Stimulated activated CD8-positive, alpha-beta memory T cell treated with anti-CD3 and anti-CD28 coated beads, Interleukin-7, amount 100 ng/mL, for 1 hour (primary cell): ENCODE measurements at places on chromosomes 11 and 22.

DNA sequence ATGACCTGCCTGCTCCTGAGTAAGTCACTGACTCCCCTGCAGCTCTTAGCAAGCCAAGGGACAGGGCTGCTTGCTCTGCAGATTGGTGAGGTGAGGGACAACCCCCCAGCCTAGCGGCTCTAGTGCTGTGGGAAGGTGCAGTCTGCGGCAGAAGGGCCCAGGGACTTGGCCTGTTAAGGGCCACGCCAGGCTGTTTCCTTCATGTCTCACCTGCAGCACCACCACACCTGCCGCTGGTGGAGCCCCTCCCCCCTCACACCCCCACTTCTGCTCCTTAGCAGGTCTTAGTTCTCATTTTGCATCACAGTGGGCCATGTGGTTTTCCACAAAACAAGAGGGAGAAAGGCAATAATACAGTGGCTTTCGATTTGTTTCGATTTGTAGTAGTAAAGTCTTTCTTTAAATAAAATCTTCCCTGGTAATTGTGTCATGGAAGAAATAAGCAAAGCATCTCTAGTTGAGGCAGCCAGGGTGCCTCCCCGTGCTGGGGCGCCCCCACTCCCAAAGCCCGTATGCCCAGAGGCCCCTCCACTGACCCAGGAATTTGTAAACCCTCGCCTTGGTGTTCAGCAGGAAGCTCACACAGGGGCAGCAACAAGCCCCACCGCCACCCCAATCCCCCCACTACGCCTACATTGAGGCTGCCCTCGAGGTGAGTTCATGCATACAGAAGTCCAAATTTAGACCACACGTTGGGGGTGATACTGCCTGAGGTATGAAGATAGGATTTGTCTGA lies 86.5 kb upstream of the CLDN5 start:
- no peak for DNase-seq

DNA sequence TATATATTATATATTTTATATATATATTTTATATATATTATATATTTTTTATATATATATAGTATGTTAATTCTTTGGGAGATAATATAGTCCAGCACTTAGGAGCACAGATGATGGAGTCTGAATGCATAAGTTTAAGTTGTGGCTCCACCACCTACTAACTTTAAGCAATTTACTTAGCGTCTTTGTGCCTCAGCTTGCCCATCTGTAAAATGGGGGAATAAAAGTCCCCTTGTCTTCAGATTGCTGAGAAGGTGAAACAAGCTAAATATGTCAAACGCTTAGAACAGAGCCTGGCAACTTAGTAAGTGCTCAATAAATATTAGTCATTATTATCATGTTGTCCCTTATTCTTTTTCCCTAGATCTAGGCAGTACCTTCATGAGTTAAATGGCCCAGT lies 27.5 kb downstream of the DSCAML1 start:
- no peak for DNase-seq

DNA sequence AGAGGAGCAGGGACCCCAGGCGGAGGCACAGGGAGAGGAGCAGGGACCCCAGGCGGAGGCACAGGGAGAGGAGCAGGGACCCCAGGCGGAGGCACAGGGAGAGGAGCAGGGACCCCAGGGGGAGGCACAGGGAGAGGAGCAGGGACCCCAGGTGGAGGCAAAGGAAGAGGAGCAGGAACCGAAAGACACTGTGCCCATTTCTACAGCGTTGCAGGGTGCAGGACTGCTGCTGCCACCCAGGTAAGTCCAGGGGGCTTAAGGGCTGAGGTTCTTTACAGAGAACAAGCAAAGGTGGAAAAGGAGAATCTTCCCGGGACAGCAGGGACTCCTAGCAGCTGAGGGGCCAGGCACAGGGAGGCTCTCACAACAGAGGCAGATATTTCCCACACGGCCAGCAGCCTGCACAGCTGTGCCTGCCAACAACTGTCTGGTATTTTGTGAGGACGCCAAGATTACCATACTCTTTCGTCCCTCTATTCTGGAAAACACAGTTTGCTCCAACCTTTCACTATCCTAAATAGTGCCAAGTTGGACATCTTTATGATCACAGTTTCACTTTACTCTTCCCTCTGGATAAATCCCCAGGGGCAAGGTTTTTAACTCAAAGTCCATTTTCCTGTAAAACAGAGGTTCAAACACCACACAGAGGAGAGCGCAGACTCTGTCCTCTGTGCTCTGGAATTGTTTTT lies 39.4 kb downstream of the SHANK2 start:
- no peak for DNase-seq

- no peak for DNase-seq
Observed at GRCh38 chr11:67366961-67367760, 6.2 kb downstream of the CLCF1 start.

- DNase-seq, result no peak
Observed at GRCh38 chr22:29315286-29316140, at the start of gene RASL10A. TSS of gene RASL10A (minus strand) at chr22:29315697. CDS start at chr22:29315246, 451 bp downstream.

GRCh38 chr11:17898071-17898470 lies 114.8 kb downstream of the SERGEF start:
- DNase-seq, result no peak

DNA sequence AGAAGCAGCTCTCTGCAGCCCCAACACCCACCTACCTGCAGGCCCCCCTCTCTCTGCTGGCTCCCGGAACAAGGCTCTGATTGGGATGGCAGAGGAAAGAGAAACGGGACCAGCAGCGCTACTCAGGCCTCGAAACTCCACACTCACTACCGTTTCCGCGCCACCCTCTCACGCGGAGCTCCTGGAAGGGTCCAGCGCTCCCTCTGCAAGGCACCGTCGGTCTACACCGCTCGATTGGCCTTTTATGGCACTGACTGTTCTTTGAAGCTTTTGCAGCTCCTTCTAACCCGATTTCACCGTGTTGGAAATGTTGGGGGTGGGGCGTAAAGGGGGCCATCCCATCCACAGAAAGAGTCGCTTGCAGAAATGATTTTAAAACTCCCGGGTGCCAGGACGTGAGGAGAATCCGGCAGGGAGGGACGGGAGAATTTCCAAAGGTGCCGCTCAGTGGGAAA lies 323 bp upstream of the PANX1 start:
- DNase-seq, result peak; percentile 17

GRCh38 chr11:82858133-82858532 lies 42.1 kb downstream of the PRCP start:
- no peak for DNase-seq

DNA sequence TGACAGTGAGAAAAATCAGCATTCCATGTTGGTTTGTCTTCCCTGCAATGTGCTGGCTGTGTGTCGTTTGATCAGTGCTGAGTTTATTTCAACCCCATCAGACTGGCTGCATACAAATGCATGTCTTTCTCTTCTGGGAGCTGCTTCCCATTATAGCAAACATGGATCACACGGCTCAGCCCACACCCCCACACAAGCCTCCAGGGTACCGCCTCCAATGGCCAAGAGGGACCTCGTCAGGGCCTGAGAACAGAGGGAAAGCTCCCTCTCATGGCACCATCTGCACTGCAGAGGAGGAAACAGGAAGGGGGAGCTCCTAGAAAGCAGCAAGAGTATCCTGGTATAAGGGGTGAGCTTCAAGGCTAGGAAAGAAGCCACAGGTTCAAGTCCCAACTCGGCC lies 214.2 kb downstream of the LARGE1 start:
- no peak for DNase-seq

DNA sequence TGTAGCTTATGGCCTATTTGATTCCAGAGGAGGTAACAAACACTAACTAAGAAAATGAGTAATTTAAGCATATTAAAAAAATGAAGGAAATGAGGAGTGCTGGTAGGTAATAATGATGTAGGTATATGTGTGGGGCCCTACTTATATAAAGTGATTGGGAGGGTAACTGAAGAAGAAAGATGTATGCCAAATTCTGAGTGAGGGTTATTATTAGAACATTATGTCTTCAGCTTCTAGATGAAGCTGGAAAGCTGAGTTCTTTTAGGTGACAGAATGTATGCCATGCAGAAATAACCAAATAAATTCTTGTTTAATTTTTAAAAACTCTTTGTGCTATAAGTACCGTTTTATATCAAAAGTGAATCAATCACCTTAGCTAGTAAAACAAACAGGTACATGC lies 479.6 kb upstream of the TENM4 start:
- no peak for DNase-seq

GRCh38 chr11:61635304-61635703 lies 44.9 kb upstream of the DAGLA start:
- no peak for DNase-seq

GRCh38 chr11:65558002-65558929 lies at the start of gene LTBP3:
TSS of gene LTBP3 (minus strand) at chr11:65558359. CDS start at chr11:65557959, 400 bp downstream.
- DNase-seq, result no peak

GRCh38 chr22:23263651-23264555 lies 83.6 kb downstream of the BCR start:
- DNase-seq, result peak; percentile 49

DNA sequence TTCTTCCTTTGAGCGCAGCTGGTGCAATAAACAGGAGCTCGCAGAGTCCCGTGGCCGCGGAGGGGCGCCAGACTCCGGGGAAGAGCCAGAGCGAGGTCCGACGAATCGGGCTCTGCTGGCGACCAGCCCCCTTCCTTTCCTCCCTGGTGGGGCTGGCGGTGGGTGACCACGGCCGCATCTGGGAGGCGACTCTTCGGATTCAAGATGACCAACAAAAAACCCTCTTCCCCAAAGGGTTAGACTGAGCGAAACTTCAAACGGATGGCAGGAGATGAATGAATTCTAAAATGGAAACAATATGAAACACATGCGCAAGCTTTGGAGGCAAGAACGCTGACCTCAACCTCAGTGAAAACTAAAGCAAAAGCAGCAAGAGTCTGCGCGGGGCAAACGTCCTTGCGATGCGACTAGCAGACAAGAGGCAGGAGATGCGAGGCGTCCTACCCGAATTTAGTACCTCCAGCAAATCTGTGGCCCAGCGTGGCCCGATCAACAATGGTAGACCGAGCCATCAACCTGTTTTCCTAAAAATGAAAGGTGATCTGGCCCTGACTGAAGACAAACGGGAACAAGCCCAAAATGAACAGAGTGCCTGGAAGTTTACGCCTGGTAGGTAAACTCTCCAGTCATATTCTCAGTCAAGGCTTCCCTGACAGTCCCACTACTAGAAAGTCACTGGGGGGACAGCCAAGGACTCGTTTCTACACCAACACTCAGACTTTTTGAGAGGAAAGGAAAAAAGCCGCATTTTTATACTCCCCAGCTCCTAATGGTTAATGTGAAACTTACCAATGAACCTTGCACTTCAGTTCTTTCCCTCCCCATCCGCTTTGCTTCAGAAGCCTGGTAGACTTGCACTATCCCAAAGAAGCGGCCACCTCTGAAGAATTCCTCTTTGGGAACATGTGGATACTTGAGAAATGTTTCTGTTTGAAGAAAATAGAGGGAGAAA lies 11.6 kb downstream of the MMP3 start:
- DNase-seq, result no peak

DNA sequence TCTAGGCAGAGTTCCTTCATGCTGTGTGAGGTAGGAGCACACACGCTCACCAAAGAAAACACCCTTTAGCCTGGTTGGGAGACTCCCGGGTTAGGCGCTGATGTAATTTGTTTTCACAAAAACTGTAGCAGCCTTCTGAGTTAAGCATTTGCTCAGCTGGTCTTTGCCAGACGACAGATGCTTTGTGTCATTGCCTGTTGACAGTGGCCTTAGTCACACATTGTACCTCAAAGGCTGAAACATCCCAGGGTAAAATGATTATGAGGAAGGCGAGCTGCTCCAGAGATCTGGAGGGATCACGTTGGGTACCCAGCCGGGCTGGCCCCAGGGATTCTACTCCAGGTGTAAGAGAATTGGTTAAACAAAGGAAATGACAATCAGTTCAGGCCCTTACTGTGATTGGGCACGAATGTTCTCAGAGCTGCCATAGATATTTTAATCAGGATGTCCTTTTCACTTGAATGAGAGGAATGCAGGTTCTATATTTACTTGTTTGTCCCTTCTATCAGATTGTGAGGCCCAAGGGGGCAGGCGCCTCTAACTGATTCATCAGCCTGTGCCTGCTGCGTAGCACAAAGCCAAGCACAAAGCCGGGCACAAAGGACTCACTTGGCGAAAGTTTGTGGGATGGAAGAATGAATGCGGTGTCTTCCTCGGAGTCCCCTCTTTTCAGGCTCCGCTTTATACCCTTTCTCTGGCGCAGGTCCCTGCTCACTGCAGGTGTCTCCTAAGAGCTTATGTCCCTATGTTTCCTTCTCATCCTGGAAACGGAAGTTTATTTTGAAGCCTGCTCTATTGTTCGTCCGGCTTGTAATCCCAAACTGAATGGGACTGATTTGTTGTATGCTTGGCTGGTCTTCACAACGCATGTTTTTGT lies 47.1 kb downstream of the ADM start:
- no peak for DNase-seq

GRCh38 chr11:70046089-70046488 lies 32.0 kb upstream of the ANO1 start:
- DNase-seq, result no peak

DNA sequence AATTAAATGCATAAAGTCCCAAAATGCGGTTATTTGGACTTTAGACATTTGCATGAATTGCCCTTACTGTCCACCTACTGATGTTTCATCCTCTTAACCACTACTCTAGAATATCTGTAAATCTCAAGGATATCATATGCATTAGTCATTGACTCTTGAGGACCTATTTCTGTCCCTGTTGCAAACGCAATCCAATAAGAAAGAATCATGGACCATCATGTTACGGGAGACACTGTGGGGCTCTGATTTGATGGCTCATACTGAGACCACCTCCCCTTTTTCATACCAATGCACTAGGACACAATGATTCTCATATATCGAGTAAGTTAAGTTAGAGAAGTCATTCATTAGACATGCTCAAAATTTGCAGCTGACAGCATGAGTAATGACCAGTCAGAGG lies 14.4 kb downstream of the POU2AF2 start:
- DNase-seq, result no peak

DNA sequence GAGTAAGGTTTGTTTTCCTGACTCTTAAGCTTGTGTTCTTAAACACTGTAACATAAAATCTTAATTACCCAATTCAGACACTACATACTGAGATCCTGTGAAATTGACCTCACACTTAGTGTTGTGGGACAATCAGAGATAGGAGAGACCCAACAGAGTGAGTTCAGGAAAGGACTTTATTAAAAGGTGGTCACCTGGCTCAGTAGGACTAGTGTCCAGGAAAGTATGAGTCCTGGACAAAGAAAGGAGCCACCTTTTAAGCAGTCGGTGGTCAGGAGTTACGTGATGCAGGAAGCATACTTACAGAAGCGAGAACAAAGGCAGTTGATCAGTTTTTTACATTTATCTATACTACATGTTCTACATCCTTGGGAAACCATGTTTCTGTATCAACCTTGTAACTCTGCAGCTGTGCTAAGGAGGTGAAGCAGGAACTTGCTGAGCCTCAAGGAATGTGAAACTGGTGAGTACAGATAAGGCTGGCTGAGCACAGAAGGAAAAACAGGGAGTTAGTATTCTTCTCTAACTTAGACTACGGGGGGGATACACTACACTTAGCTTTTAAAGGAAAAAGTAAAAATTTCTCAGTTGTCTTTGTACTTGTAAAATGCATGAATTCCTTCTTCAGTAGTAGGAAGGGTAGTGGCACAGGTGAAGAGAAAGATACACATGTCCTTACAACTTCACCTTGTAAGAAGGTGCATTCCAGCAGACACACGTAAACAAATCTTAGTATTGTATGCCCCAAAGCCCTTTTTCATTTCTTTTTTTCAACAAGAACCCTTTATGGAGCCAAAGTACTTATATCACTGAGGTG lies 15.1 kb downstream of the OR51E1 start:
- DNase-seq, result no peak

GRCh38 chr22:26619510-26619909 lies 1.7 kb upstream of the CRYBB1 start:
- DNase-seq, result no peak

- no peak for DNase-seq
Observed at GRCh38 chr11:18853086-18853720, 61.6 kb upstream of the PTPN5 start.
